ENCODE measurements at places on chromosomes 1 and 21. TPM values are rescaled to one million over a fixed set of nuclear protein-coding genes. Genes with fewer than 3 reads are reported as not detected.

Gene ST6GALNAC3
- total RNA-seq = 4.1 TPM

Gene C2CD4D
- not detected for total RNA-seq

Gene ESPN
- 11.1 TPM for total RNA-seq

- DNase-seq = no peak
Measured at GRCh38 chr1:207015791-207016190, 16.8 kb downstream of the C1orf116 start.

GRCh38 chr1:55593298-55593697 is 378.1 kb upstream of the USP24 start:
- no peak for DNase-seq
